Activated CD4-positive, alpha-beta T cell treated with anti-CD3 and anti-CD28 coated beads for 48 hours (primary cell): ENCODE measurements at places on chromosomes 12 and 14.

- DNase-seq: peak; percentile 82
These were observed at the start of gene RERG for GRCh38 chr12:15220915-15221885. TSS of gene RERG (minus strand) at chr12:15221417. CDS start at chr12:15217489, 3,928 bp downstream.

- no peak for DNase-seq
These were observed 295.9 kb downstream of the FOXG1 start for GRCh38 chr14:29062466-29062865.

DNA sequence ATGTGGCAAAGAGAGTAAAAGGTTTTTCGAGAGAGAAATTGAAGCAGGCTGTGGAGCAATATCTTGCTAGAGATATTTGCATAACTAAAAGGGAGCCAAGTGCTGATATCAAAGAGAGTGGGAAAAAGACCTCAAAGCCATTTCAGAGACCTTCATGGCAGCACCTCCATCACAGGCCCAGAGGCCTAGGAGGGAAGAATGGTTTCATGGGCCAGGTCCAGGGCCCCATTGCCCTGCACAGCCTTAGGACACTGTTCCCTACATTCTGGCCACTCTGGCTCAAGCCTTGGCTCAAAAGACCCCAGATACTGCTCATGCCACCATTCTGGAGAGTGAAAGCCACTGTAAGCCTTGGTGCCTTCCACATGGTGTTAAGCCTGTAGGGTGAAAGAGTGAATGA, 50.0 kb upstream of the LYZ start:
- no peak for DNase-seq

GRCh38 chr12:133202493-133203343, 21.4 kb downstream of the ZNF268 start:
- DNase-seq: no peak

GRCh38 chr14:87874676-87875075, 118.3 kb downstream of the GALC start:
- no peak for DNase-seq

- no peak for DNase-seq
These were observed 326.8 kb upstream of the RTL1 start for GRCh38 chr14:101230161-101230850.

- no peak for DNase-seq
These were observed 141.3 kb downstream of the KTN1 start for GRCh38 chr14:55721353-55721752.

GRCh38 chr14:72740504-72740961, 153.4 kb downstream of the DPF3 start:
- DNase-seq: no peak

DNA sequence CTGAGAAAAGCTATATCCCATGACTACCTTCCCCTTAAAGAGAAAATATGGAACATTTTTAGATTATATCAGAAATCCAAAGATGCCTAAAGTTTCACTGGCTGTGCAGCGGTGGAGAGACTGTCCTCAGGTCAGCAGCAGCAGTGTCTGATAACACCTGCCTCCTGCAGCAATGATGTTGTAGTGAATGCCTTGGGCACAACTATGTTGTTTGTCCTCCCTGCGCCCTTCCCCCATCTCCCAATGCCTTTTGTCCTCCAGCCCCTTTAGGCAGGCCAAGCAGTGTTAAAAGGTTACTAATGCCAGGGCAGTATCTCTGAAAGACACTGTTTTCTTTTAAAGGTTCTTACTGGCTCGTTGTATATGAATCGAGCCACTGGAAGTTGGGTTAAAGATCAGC, 13.2 kb downstream of the RTRAF start:
- no peak for DNase-seq

- DNase-seq: no peak
These were observed 28.5 kb downstream of the ARF6 start for GRCh38 chr14:49921401-49921800.

GRCh38 chr14:52871606-52872005, 79.2 kb downstream of the FERMT2 start:
- no peak for DNase-seq

GRCh38 chr12:21130998-21131397, at the start of gene SLCO1B1:
TSS of gene SLCO1B1 (plus strand) at chr12:21131194. CDS start at chr12:21141575, 10,381 bp downstream.
- no peak for DNase-seq

DNA sequence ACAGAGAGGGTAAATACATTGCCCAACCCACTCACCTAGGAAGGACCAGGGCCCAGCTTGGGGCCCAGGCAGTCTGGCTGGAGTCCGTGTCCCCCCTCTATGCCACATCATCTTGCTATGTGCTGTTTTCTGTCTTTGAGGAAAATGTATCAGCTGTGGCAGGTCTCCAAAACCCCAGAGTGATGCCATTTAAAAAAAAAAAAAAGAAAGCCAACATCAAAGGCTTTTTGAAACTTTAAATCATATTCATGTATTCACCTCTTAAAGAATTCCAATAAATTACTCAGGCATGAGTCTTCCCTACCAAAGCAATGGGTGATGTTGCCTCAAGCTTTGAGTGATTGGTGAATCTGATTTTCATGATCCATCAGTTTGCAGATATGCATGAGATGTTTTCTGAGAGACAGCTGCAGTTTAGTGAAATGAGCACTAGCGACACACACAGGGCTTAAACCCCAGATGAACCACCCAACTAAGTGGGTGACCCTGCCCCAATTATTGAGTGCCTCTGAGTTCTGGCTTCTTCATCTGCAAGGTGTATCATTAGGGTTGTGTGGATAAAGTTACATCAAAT, 6.1 kb downstream of the KRT81 start:
- no peak for DNase-seq

- peak; percentile 40 for DNase-seq
These were observed 772 bp downstream of the SCARB1 start for GRCh38 chr12:124862768-124863415.

- DNase-seq: no peak
These were observed 8.7 kb downstream of the WNT1 start for GRCh38 chr12:48986720-48987291.

GRCh38 chr14:81256289-81256960, 35.7 kb upstream of the GTF2A1 start:
- no peak for DNase-seq

GRCh38 chr14:79016828-79017505, 846.8 kb downstream of the NRXN3 start:
- DNase-seq: no peak

- DNase-seq: peak; percentile 36
These were observed 1.4 kb upstream of the GLRX5 start for GRCh38 chr14:95533391-95533821.

GRCh38 chr14:102752239-102752847, 24.9 kb upstream of the TRAF3 start:
- no peak for DNase-seq

- DNase-seq: no peak
These were observed 42.4 kb downstream of the OVCH1 start for GRCh38 chr12:29455087-29455486.

DNA sequence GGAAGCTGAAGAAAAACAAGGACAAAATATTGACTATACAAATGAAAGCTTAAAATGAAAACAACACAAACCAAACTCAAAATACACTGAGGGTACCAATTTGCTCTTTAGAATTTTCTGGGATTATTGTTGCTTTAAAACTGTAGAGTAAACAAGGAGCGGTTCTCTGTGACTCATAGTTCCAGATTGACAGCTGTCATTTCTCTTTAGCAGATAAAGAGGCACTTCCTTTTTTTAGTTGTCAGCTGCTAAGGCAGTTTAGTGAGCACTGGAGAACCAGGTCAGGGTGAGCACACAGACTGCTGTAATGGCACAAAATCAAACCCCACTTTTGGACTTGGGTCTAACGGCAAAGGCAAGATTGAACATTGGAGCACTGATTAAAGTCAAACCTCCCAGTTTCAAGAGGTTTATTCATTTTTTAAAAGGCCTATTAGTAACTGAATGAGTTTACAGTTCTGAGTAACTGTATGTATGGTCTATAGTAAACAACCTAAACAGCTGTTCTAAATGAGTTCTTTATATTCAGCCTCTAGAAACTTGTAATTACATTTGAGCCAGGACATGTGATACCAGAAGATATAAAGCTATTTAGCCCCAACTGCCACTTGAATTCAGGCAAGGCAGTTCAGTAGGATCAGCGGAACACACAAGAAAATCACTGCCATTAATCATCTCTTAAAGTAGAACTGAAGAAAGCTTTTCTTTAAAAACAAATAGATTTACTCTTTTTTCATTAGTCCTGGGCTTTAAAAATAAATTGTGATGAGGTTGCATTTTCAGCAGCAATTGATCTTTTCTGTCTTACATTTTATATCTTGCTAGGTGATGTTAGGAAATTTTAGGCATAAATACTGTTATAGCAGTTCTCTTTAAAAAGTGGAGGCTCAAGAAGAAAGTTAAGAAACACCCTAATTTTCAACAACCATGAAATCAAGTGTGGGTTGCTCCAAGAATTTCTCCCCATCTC, 71.7 kb upstream of the PRICKLE1 start:
- DNase-seq: no peak

DNA sequence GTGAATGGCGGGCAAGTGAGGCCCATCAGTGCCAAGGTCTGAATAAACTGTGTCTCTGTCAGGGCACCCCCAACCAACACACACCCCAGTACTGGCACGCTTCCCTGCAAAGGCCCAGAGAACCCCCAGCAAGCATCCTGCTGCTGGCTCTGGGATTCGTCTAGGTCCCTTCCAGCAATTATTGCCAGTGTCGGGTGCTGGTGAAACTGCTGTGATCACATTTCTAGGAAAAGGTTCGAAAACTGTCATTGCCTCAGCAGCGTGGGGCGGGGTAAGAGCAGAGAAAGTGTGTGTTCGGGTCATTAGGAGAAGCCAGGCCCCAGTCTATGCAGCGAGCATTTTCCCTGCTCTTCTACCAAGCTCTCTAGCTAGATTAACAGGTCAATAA, 2.5 kb downstream of the FAM222A start:
- no peak for DNase-seq

DNA sequence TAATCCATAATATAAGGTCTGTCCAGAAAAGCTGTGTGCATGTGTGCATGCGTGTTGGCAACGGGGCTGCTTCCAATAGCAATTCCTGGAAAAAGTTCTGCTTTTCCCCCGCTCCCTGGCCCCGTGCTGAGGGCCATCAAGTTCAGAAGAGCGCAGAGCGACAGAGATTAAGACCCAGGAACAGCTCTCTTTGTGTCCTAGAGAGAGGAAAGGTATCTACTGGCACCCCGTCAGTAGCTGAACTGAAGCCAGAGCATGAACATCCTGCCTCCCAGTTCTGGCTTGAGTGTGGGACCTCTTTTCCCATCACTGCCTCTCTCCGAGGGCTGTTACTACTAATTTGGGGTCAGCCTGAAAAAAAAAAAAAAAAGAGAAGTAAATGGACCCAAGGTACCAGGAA, 15.5 kb downstream of the HDAC7 start:
- no peak for DNase-seq

- DNase-seq: no peak
These were observed 30.6 kb downstream of the FAM186A start for GRCh38 chr12:50365709-50366406.

DNA sequence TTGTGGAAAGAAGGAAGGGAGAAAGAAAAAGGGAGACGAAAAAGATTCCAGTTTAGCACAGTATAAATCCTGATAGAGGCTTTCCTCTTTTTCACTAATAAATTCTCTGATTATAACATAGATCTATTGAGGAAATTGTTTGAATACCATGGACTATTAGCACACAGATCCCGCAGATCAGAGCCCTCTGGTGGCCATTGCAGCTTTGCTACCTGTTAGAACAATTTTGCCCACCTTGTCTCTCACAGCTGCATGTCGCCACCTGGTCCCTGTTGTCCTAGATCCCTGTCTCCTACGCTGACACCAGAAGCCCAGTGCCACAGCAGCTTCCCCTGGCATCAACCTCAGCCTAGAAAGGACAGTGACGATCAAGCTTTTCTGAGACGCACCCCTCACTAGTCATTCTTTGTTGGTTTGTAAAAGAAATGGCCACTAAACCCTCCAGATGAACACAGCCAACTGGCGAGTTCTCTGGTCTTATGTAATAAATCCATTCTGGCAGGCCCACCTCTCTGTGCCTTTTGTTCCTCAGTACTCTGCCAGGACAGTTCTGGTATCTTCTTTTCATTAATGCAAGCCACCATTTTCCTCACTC, 9.9 kb downstream of the GPHB5 start:
- peak; percentile 10 for DNase-seq

GRCh38 chr12:76346798-76347420, 1.3 kb downstream of the BBS10 start:
- DNase-seq: peak; percentile 42

- DNase-seq: no peak
These were observed 3.5 kb downstream of the TGM1 start for GRCh38 chr14:24259282-24260025.

DNA sequence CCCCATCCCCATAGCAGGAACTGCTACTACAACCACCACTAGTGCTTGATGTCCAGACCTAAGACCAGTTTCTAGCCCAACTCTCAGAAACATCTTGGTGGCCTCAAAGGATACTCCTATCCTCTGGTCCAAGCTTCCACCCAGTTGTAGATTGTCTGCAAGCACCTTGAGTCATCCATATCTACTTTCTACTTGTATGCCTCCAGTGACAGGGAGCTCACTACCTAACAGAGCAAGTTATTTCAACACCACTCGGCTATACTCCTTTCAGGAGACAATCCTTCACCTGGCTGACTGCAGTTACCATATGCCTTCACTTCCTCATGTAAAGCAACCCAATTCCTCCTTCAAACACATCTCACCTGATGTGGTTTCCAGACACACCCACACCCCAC, 49.5 kb downstream of the KDM2B start:
- DNase-seq: no peak

- no peak for DNase-seq
These were observed 42.8 kb downstream of the PITPNM2 start for GRCh38 chr12:123107926-123108681.

DNA sequence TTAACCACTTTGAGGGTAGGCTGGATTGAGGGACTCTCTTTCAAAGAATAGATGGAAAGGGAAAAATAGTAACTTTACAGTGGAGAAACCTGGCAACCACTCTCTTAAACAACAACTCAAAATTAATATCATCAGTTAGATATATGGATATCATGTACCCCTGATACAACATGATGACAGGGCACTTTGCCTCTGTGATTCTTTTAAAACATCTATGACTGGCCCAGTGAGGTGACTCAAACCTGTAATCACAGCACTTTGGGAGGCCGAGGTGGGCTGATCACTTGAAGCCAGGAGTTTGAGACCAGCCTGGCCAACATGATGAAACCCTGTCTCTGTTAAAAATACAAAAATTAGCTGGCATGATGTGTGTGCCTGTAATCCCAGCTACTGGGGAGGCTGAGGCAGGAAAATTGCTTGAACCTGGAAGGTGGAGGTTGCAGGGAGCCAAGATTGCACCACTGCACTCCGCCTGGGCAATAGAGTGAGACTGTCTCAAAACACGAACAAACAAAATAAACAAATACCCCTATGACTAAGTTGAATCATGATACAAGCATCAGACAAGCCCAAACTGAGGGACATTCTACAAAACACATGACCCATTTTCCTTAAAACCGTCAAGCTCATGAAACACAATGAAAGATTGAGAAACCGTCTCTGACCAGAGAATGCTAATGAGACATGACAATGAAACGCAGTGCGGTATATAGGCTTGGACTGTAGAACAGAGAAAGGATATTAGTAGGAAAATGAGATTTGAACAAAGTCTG, 26.4 kb upstream of the SLC7A8 start:
- DNase-seq: no peak

DNA sequence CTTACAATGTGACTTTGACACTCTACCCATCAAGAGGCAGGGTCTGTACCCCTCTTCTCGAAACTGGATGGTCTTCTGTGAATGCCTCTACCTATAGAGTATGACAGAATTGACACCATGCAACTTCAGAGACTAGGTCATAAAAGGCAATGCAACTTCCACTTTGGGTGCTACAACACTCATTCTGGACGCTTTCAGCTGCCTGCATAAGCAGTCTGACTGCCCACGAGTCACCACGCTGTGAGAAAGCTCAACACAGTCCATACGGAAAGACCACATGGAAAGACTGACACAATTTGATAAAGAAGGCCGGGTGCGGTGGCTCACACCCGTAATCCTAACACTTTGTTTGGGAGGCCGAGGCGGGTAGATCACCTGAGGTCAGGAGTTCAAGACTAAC, 14.9 kb downstream of the SLC7A7 start:
- no peak for DNase-seq
